ENCODE measurements at places on chromosomes 1 and 21. TPM values are rescaled to one million over a fixed set of nuclear protein-coding genes. Genes with fewer than 3 reads are reported as not detected.
A peak's percentile ranks its signal among the peaks of the same experiment; 100 is the strongest.

DNA sequence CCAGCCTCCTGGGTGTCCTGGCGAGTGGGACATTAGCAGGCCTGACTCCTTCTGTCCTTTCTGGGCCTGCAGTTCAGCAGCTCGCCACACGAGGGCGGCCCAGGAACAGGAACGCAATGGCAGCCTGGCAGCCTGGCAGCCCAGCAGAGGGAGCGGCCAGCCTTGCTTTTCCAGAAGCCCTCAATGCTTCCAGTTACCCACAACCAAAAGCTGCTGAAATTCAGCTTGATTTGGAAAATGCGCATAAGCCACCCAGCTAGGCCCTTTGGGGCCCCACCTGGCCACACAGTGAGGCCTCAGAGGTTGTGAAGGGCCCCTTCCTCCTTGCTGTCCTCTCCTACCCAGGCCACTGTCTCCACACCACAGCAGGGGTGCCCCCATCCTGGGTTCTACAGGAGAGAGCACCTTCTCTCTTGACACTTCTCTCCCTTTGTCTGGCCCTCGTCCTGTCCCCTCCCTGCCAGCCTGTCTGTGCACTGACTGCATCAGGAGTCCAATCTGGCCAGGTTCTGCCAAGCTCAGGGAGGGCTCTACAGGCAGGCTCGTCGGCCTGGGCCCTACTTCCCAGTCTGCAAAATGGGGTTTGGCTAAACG lies 103.4 kb upstream of the VAMP3 start:
- DNase-seq = peak; percentile 80

- no peak for DNase-seq
Measured at GRCh38 chr1:107824946-107825345, 140.0 kb downstream of the VAV3 start.

DNA sequence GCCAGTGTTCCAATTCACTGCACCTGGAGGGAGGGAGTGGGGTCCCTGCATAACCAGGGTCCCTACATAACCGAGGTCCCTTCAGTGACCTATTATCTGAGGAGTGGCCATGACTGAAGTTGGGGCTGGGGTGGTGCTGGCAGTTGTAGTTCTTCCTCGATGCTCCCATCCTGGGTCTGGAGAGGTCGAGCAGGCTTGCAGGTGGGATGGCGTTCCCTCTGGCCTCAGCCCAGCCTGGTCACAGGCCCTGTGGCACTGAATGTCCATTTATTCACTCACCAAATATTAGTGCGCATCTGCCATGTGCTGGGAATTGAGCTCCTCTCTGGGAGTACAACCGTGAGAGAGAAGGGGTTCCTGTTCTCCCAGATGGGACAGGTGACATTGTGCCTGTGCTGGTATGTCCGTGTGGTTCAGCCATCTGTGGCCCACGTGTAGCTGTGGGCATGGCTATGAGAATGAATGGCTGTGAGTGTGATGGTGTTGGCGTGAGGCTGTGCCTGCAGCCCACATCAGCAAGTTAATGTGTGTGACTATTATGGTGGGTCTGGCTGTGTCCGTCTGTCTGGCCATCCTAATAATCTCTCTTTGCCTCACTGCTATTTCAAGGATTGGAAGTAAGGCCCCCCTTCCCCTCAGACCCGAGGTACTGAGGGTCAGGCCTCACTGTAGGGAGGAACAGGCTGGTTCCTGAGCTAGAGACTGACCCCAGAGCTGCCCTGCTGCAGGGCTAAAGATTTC lies 3.9 kb upstream of the SLC6A9 start:
- DNase-seq = no peak

GRCh38 chr1:160987359-160988050 lies 32.9 kb upstream of the ITLN2 start:
- no peak for DNase-seq

DNA sequence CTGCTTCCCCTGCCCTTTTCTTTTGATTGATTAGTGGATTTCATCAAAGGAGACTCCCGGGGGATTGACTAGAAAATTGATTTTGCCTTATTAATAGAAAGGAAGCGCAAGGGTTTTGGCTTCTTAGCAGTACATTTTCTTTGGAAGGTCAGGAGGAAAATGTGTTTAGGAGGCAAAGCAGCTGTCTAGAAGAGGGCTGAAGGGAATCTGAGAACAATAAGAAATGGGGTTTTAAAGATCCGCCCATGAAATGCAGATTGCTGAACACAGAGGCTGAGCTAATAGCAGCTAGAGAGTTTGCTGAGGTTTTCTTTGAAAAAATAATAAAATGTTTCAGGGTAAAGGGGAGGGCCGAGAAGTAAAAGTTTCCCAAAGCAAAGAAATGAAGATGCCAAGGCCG lies 4.9 kb downstream of the SERTAD4 start:
- DNase-seq = no peak

DNA sequence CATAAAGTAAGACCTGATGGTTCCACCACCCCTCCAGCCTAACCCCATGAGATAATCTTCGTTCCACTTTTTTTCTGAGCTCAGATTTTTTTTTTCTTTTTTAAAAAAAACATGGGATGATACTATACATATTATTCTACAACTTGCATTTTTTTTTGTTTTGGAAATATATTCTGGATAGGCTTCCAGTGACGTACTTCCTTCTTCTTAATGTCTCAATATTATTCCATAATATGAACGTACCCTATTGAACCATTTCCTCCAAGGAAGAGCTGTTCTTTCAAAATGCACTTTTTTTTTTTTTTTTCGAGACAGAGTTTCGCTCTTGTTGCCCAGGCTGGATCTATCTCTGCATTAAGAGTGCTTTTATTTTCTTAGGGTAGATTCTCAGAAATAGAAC lies 1.5 kb downstream of the EDEM3 start:
- DNase-seq = no peak

DNA sequence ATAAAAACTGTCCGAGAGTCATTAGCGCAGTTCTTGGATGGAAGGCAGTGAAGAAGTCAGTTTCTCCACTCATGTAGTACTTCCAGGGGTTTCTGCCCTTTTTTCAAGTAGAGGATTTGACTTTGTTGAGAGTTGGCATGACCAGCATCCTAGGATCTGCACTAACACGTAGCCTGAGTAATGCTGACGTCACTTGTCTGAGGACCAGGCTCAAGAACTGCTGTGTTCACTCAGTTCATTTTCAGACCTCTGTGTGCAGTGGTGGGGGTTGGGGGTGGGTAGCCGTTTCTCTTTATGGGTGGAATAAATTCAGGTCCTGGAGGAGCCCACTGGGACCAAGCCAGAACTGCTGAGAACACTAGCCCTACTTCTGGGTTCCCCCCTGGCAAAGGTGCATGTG lies 53.3 kb downstream of the MRPS6 start:
- no peak for DNase-seq

- DNase-seq = no peak
Measured at GRCh38 chr1:9100471-9101043, 28.3 kb downstream of the GPR157 start.

- DNase-seq = no peak
Measured at GRCh38 chr1:216836316-216836715, 113.1 kb upstream of the ESRRG start.

- DNase-seq = no peak
Measured at GRCh38 chr1:4076346-4076745, 176.3 kb upstream of the C1orf174 start.

DNA sequence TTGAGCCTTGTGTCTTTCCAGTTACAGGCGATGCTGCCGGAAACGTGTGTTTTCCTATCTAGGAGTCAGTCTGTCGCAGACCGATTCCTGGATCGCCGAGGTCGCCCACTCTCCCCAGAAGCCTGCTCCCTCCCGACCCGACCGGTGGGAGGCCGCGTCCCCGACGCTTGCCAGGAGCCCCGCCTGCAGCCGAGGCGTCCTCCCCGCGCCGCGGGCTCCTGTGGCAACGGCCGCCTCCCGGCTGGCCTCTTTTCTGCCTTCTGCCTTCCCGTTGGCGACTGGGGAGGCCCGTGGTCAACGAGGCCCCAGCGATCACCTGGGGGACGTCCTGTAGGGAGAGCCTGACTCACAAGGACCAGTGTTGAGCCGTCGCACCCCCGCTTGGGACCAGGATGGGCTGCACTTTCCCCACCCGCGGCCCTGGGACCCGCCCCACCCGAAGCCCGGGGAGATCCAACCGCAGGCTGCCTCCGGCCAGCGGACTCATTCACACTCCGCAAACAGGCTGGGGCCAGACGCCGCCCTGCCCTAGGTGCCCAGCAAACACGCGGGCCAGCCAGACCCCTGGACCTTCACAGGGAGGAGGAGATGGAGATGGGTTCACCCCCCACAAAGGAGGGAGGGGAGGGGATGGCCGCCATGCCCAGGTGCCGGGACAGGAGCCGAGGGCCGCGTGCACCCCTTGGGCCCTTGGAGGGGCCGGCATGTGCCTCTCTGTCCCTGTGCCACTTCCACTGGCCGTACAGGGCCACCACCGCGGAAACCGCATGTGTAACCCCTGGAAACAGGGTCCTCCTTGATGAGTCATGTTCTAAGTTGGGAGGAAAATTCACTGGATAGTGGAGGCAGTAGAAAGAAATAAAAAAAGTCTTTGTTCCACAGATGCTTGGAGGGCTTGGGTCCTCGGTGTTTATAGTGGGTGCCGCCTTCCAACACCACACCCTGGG lies 7.2 kb upstream of the COL6A1 start:
- peak; percentile 49 for DNase-seq

DNA sequence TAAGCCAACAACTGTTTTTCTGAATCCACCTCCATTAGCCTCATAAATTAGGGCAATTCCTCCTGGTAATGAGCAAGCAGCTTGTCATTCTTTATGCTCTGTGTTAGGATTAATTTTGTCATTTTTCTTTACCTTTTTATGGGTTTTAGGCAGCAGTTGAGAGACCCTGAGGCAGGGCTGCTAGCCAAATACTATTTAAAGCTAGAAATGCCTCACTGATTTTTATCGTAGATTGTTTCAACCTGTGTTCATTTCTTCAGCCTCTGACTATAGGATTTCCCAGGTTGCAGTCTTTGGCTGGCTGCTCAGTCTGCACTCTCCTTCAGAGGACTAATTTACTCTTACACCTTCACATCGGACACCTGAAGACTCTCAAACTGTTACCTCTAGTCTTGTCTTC lies 61.9 kb upstream of the RABGAP1L start:
- DNase-seq = no peak

DNA sequence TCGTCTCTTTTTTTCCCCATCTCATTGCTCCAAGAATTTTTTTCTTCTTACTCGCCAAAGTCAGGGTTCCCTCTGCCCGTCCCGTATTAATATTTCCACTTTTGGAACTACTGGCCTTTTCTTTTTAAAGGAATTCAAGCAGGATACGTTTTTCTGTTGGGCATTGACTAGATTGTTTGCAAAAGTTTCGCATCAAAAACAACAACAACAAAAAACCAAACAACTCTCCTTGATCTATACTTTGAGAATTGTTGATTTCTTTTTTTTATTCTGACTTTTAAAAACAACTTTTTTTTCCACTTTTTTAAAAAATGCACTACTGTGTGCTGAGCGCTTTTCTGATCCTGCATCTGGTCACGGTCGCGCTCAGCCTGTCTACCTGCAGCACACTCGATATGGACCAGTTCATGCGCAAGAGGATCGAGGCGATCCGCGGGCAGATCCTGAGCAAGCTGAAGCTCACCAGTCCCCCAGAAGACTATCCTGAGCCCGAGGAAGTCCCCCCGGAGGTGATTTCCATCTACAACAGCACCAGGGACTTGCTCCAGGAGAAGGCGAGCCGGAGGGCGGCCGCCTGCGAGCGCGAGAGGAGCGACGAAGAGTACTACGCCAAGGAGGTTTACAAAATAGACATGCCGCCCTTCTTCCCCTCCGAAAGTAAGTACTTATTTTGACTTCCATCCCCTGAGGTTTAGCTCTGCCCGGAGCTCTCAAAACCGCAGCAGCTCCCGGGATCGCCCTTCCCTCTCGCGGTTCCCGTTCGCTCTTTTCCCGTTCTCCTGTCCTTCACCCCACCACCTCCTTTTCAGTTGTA lies 1.5 kb downstream of the TGFB2 start:
- no peak for DNase-seq

GRCh38 chr1:72184099-72184701 lies 98.1 kb downstream of the NEGR1 start:
- DNase-seq = no peak

DNA sequence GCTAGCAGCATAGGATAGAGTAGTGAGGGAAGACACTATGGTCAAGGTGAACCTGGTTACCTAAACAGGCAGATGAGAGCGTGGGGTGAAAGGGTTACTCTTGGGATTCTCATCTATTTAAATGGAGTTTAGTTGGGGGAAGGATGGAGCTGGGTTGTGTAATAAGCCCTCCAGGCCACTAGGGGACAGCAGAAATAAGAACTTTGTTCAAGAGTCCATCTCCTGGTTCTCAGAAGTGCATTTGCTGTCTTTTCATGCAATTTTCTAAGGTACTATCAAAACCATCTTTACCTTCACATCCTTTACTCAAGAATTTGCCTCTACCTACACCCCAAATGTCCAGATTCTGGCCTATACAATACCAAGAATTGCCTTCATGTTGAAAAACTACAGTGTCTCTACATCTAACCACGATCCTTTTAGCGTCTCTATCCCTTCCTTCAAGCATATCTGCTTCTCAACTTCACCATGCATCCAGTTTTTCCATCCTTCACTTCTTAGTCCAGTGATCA lies 28.0 kb downstream of the SLAMF1 start:
- DNase-seq = no peak

DNA sequence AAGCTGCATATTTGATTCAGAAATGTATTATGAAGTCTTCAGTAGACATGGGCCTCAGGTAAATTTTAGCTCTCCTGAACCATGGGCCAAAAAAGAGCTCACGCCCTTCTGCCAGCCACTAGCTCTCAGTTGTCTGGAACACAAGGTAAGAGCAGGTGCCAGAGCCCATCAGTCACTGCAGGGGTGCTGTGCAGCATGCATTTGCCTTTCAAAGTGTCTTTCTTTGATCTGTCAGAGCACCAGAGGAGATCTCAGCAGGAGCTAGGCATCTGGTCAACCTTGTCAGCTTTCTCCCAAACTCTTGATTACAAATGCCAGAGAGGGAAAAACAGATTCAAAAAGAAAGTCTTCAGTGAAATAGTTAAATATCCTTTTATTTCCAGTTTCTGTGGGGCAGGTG lies 332.3 kb downstream of the COL11A1 start:
- DNase-seq = no peak

DNA sequence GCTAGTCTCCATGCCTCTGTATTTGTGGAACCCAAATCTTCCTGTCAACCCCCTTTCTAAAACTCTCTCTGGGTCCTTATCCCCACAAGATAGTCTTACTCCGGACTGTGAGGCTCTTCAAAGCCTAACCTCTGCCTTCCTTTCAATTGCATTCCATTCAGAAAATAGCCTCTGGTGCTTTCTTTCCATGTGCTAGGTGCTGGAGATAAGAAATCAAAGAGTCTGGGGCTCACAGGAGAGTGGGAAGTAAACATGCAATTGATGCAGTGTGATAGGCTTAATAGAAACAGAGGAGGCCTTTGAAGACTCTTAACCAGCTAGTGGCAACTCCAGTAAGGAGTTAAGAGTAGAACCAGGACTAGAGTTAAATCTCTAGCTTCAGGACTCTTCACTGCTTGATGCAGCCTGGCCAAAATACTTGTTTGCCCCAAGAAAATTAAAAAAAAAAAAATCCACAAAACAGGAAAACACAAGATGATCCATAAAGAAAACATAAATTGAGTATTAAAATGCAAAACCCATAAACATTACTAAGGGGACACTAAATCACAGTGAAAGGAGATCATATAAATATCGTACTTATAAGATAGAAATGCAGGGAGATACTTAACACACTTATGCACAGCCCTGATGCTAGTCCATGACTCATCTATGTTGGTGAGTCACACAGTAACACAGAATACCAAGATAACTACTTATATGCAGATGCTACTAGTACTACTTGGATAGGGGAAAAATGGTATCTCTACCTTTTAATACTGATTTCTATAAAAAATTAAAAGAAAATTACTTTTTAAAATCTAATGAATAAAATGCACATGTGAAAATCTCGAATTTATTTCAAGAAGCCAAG lies 341.5 kb downstream of the KCNH1 start:
- DNase-seq = no peak

Gene CCDC30
- 0.26 TPM for total RNA-seq

Gene WNT9A
- total RNA-seq = 0.76 TPM

Gene OR2T29
- not detected for total RNA-seq

Measured in dermis microvascular lymphatic vessel endothelial cell (primary cell).